ENCODE measurements at places on chromosomes 11 and 22.
A peak's percentile ranks its signal among the peaks of the same experiment; 100 is the strongest.

- no peak for DNase-seq
Measured at GRCh38 chr11:92199991-92200390, 24.6 kb upstream of the FAT3 start.

DNA sequence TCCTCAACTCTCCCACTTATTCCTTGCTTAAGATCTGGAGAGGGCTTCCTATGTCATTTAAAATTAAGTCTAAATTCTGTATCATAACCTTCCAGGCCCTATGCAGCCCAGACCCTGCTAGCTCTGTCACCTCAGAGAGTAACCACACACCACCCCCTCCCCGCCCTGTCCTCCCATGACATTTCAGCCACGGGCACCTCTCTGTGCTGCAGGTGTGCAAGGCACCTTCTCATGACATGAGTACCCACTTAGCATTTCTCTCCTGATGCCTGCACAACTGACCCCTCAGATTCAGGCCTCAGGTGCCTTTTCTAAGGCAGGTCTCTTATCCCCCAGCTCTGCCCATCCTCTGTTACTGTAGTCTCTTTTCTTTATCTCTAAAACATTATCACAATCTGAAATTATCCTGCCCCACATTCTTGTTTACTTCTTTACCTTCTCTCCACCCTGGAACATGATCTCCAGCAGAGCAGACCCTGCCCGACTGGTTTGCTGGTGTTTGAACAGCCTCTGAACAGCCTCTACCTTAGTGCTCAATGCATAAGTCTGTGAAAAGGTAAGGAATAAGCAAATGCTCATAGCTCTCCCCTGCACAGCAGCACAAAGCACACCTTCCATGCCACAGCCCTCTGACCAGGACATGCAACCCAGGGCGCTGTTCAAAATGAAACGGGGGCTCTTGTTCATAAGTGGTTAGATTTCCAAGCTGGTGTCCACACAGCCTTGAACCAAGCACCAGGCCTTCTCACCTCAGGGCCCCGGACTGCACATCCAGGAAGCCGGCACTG is 196.1 kb upstream of the B3GAT1 start:
- no peak for DNase-seq

- no peak for DNase-seq
Measured at GRCh38 chr22:50056214-50056972, 1.7 kb downstream of the TTLL8 start.

- DNase-seq = no peak
Measured at GRCh38 chr22:19201869-19202798, 23.6 kb upstream of the SLC25A1 start.

DNA sequence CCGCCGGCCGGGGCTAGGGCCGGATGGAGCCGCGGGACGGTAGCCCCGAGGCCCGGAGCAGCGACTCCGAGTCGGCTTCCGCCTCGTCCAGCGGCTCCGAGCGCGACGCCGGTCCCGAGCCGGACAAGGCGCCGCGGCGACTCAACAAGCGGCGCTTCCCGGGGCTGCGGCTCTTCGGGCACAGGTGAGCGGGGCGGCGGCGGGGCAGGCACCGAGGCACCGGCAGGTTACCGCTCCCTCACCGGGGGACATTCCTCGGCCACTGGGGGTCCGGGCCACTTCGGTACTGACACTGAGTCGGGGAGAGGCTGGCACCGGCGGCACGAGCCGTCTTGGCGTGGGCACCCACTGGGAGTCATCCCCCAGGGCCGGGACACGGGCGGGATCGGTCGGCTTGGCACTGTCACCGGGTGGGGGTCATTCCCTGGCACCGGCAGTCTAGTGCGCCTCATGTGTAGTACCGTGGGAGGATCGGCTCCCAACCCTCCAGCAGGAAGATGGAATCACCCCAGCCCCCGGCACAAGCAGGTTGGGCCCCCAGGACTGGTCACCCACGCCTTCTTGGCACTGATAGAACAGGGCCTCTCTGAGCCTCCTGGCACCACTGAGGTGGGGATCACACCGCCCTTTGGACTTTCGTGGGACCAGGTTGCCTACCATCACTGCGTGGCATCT is 511 bp downstream of the DGKZ start:
- no peak for DNase-seq

DNA sequence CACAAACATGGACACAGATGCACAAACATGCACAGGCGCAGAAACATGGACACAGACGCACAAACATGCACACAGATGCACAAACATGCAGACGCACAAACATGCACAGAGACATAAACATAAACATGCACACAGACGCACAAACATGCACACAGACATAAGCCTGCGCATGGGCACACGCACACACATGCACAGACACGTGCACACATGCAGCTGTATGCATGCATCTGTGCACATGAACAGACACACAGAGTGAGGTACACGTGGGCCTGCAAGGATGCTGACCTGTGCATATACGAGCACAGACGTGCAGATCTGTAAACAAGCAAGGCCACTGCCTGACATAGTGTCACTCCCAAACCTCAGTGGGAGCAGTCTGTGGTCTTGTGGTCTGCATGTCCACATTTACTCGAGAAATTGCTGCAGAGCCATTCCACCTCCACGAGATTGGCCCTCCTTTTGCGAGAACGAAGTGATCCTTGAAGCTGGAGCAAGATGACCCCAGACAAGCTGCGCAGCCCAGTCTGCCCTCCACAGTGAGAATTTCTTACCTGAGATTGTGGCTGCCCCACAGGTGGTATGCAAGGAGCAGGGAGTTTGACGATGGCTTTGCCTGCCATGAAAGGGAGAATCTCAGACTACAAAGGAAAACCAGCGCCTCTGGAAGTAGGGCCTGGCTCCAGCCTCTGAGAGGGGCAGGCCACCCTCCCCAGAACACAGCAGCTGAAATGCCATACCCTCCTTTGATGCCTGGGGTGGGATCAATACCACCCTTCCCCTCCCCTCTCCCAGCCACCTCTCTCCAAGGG is 299.9 kb downstream of the BRD1 start:
- DNase-seq = no peak

- no peak for DNase-seq
Measured at GRCh38 chr11:117020287-117020686, 77.9 kb downstream of the SIK3 start.

DNA sequence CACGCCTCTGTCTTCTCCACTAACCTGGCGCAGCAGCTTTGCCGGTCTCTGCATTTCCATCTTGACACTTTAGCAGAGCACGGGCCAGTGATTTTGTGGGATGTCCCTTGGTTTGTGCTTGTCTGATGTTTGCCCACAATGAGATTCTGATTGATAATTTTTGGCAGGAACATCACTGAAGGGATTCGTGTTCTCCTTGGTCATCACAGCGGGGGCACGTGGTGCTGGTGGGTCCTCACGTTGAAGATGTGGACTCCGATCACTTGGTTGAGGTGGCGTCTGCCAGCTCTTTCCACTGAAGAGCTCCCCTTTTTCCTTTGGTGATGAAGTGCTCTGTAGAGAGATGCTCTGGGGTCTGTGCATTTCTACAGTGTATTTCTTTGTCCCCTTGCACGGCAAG is 37.2 kb downstream of the TBC1D22A start:
- no peak for DNase-seq

DNA sequence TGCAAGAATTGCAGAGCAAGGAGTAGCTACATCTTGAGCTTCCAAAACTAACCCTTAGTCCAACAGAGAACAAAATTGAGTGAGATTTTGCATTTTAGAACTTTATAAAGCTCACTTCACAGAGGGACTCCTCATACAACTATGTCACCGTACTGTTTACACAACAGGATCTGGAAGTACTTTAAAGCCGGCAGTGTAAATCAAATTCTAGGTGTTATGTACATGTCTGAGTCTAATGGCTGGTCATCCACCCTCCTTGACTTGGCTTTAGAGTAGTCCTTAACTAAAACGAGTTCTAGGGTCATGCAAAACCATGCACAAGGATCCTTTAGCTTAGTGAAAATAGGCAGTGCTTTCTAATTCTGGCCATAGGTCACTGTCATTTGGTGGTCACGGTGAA is 23.5 kb downstream of the IRAG1 start:
- no peak for DNase-seq

DNA sequence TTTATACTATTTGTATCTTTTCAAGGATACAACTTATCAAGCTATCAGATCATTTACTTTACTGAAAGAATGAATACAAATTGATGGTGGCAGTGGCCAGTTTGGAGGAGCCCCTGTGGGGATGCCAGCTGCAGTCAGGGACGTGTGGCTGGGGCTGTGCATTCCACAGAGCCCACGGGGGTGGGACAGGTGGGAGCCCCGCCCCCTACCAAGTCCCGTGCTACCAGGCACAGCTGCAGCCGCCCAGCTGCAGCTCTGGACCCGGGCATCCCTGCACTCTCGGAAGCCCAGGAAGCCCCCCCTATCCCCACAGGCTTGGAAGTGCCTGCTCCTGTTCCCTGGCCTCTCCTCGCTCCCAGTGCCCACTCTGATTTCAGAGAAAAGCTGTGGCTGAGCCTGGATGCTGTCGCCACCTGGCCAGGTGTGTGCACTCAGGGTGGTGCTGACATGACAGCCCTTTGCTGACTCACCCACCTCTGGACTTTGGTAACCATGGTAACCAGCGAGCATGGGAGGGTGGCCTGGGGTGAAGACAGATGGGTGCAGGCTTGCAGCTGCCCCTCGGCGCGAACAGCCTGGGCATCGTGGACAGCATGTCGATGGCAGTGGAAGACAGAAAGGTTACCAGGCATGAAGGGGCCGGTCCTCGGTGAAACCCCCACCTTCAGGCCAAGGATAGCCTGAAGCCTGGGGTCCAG is 138.1 kb downstream of the SBF2 start:
- peak; percentile 95 for DNase-seq

GRCh38 chr11:79083352-79083751 is 357.5 kb downstream of the TENM4 start:
- DNase-seq = no peak

GRCh38 chr22:19242699-19243098 is 48.8 kb downstream of the CLTCL1 start:
- DNase-seq = no peak

DNA sequence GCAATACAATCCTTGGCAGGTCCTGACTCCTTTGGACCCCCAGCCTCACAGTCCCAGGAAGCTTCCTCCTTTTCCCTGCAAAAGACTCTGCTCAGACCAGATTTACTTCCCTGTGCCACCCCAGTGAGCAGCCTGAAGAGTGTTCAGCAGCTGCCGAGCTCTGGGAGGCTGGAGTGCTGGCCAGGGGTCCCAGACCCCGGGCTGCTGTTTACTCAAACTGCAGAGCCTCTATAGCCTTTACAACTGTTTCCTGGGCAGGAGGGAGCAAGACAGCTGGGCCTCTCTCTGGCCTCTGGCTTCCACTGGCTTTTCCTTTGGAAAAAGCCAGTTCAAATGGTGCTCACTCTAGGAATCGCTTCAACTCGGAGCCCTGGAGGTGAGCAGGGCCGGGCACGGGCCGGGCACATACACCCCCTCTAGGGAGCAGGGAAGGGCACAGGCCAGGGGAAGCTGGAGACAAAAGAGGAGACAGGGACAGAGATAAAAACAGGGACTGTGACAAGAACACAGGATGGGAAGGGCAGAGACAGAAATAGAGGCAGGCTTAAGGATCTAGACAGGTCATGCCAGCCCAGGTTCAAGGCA is 932 bp downstream of the IRAG1 start:
- DNase-seq = peak; percentile 31

DNA sequence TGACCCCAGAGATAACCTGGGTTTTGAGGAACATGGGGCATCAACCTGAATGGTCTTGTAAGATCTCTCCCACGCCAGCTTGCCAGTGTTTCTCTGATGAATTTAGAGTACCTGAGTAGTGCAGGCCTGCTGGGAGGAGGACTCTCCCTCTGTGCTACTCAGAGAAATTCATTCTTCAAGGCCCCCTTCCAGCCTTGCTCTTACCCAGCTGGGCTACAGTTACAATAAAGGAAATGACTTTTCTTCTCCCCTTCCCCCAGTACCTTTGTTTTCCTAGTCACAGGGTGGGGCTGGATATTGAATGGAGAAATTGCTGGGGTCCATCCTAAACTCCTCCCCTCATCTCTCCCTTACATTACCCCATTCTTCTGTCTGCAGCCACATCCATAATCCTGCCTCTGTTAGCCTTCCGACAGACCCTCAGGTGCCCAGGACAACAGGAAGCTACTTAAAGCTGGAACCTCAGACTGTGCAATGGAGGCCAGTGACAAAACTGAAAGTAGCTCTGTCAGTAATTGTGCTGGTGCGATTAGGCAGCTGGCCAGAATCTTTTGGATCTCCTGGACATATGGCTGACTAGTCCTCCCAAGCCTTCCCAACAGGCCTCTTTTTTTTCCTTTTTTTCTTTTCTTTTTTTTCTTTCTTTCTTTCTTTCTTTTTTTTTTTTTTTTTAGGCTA is 17.4 kb downstream of the LIMK2 start:
- DNase-seq = no peak

GRCh38 chr11:70432065-70432464 is 33.7 kb downstream of the CTTN start:
- DNase-seq = no peak

GRCh38 chr11:7138051-7138450 is 49.3 kb downstream of the RBMXL2 start:
- no peak for DNase-seq

Measured in NCI-H146 (cell line).